Activated CD8-positive, alpha-beta memory T cell treated with anti-CD3 and anti-CD28 coated beads for 1 hour (primary cell): ENCODE measurements at places on chromosomes 7 and 10.

GRCh38 chr7:8263048-8263447, 1.1 kb upstream of the ICA1 start:
- no peak for DNase-seq

GRCh38 chr7:45367026-45367425, 207.1 kb upstream of the ADCY1 start:
- DNase-seq: no peak

GRCh38 chr7:43602256-43602655, 19.3 kb downstream of the STK17A start:
- no peak for DNase-seq

DNA sequence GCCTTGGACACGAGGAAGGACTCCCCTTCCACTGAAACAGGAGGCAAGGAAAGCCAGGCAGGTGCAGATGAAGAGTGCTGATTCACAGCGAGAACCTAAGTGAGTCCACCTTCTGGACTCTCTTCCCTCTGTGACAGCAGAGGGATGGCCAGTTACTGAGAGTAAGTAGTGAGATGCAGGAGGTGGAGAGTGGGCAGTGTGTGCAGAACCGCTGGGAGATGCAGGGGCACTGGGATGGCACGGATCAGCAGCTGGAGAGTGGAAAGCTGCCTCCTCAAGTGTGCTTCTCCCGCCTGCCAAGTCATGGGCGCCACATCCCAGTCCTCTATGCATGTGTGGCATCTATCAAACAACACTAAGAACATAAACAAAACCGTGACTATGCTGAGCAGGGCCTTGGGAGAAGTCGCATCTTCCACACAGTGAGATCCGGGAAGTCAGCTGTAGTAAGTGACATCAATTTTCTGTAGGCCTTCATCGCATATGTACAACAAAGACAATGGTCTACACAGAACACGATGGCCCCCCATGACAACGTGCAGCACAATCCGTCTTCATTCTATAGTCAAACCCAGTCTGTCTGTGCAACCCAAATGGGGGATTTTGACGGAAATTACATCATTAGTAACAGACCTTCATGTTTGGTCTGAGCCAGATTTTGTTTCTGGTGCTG, 217.4 kb upstream of the KLF14 start:
- DNase-seq: no peak

DNA sequence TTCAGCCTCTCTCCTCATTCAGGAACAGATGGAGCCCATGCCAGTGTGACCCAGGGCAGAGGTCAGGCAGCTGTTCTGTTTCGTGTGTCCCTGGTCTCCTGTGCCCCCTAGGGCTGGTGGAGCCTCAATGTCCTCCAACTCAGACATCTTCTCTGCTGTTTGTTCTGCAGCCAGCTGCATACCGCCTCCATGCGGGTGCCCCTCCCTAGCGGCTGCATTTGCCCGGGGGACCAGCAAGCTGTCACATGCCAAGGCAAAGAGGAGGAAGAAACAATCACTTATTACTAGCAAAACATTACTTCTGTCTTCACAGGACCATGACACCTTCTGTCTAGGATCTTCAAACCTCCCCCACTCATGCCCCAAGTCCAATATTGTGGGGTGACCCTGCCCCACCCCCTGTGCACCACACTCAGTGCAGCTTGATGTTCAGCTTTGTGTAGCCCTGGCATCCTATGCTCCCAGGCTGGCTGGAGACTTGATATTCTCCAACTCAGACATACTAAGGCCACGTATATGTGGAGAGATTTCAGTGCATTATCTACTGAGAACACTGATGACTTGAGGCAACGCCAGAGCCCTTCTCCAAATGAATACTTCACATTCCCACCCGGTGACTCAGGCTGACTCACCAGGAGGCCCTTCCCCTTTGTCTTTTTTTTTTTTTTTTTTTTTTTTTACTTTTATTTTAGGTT, 188.9 kb downstream of the SKIDA1 start:
- no peak for DNase-seq

DNA sequence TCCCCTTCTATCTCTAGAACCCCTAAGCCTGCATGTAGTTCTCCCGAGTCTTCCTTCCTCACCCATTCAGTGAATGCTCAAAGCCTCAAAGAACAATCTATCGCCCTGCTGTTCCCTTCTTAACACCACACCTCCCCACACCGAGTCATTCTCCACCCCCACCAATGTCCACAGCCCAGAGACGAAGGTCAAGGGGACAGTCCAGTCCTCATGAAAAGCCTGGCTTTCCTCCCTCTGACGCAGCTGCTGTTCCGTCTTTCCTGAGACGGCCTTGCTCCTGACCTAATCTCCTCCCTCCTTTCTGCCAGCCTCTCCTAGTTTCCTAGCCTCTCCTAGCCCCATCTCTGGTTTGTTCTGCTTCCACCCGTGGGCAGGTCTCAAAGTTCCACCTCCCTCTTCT, 9.2 kb downstream of the MOSPD3 start:
- DNase-seq: no peak

DNA sequence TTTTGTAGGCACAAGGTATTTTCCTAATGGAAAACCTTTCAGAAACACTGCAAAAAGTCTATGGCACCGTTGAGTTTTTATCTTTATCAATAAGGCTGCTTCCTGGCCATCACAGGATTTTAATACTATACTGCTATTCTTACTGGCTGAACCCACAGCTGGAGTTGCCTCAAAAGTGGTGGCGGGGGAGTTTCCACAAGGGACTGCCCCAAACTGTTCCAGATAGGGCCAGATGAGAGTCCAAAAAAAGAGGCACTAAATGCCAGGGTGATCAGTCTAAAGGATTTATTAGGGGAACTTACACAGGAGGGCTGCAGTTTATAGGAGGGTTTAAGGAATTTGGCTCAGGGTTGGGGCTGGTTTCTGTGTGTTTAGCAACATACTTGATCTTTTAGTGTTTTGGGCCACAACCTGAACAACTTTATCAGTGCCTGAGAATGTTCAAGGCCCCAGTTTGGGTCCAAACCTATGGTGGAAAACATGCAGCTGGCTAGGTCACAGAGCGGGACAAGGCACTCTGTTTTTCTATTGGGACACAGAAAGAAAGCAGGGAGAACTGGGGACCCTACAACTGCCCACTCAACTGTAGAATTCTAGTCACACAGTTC, 41.4 kb downstream of the STAM start:
- no peak for DNase-seq

GRCh38 chr10:84296091-84296981, 32.1 kb upstream of the CCSER2 start:
- no peak for DNase-seq

GRCh38 chr10:21055339-21056135, 158.4 kb upstream of the NEBL start:
- DNase-seq: no peak

DNA sequence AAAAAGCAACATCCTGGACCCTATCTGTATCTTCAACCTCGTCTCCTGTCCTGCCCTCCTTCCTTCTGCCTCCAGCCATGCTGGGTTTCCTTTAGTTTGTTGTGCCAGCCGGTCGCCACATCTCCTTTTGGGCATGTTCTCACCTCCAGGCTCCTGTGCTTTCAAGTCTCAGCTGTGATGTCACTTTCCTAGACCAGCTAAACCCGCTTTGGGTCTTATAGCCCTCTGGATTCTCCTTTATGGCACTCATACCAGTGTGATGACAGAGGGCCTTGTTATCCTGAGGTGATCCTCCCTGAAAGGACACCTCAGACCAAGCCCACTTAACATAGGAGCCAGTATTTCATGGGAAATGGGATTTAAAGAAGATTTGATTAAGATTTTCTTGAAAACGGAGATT, 108.6 kb downstream of the EMX2 start:
- no peak for DNase-seq

DNA sequence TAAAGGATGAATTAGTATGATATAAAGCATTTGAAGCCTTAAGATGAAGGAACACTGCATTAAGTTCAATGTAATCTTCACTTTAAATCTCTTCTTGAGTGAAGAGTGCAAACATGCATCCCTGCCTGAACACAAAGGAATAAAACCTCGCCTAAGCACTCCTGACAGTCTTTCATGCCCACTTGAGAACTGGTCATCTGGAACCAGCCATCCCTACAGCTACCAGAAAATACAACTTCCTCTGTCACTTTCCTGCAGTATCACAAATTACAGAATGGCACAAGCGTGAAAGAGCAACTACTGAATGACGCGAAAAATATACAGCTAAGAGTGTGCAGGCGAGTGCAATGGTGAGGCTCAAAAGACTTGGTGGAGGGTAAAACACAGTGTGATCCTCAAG, 1079.9 kb downstream of the CNTNAP2 start:
- DNase-seq: no peak

- no peak for DNase-seq
Observed at GRCh38 chr7:106034383-106034782, 71.3 kb downstream of the CDHR3 start.

- no peak for DNase-seq
Observed at GRCh38 chr7:137538361-137538762, 194.8 kb upstream of the PTN start.

GRCh38 chr10:61108915-61109314, 164.9 kb upstream of the RHOBTB1 start:
- DNase-seq: no peak

DNA sequence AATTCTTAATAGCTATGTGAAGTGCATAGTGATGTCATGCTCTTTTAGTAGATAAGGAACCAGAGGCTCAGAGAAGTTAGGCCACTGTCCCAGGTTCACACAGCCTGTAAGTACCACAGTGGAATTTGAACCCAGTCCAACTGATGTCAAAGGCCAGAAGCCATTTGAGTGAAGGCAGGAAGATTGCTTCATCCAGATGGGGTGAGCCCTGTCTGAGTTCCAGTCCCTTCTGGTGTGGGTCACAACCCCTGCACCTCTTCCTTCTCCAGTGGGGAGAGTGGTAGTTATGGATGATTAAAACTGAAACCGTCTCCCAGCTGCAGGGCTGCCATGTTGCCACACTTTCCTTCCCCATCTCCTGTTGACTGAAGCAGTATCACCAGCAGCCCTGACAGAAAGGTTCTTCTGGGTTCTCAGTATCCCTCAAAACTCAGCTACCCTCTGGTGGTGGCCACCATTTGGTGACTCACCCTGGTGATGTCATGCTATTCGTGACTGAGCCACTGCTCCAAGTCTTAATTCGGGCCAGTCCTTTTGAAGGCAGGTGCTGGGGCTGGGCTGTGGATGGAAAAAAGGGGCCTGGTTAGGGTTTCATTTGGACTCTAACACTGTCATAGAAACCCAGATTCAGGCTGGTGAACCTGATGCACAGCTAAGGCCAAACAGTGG, 1.5 kb upstream of the C10orf95 start:
- no peak for DNase-seq

GRCh38 chr10:78559661-78560340, 509.0 kb upstream of the ZMIZ1 start:
- DNase-seq: no peak

DNA sequence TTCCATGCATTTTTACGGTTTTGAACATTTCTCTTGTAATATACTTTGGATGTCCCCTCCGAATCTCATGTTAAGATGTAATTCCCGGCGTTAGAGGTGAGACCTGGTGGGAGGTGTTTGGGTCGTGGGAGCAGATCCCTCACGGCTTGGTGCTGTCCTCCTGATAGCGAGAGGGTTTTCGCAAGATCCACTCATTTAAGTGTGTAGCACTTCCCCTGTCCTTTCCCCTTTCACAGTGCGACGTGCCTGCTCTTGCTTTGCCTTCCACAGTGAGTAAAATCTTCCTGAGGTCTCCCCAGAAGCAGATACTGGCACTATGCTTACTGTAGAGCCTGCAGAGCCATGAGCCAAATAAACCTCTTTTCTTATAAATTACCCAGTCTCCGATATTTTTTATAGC, 6.6 kb downstream of the GPR141 start:
- DNase-seq: no peak

DNA sequence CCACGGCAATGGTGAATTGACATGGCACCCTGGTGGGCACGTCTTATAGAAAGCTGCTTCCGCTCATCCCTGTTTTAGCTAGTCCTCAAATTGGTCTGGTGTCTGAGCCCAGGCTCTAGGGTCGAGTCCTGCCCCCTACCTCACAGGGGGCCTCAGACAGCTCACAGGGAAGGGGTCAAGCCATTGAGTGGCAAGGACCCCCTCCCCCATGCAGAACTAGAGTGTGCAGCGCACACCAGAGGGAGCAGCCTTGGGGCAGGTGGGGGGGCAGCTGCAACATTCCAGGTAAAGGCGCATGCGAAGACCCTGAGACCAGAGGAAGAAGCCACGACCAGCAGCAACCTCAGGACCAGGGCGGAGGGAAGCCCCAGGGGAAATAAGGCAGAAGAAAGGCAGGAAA, 240.4 kb upstream of the PPP2R2D start:
- DNase-seq: no peak

- no peak for DNase-seq
Observed at GRCh38 chr7:17903337-17903736, 37.0 kb downstream of the SNX13 start.

- no peak for DNase-seq
Observed at GRCh38 chr7:55073976-55074528, 55.2 kb downstream of the EGFR start.

DNA sequence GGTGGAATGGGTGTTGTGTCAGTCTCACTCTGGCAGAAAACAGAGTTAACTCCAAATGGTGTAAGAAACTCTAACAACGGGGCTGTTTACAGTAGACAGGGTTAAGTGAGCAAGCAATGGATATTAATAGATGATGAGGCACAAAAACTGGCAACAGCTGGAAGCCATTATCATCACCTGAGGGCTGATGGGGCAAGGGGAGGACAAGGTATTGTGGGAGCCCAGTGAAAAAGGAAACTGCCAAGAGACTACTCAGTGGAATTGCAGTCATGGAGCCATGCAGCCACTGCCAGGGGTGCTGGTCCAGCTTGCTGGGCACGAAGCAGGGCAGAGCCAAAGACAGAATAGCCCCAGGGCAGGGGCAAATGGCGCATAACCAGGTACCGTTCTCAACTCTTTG, 260.7 kb downstream of the BICC1 start:
- no peak for DNase-seq

DNA sequence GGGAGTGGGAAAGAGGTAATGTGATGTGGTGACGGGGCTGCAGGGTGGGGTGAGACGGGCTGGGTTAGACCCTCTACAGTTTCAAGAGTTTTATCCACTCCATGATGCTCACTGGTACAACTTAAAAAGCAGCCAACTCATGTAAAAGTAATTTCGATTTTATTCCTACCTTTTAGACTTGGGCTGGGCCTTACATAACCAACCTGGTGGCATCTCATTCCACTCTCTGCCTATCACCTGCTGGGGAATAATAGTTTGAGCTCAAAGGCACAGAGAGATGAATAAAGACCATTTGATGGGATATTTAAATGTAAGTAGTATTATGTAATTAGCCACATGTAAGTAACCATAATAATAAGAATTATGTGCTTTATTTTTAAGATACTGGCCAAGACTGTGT, 366.0 kb upstream of the RNF32 start:
- DNase-seq: no peak
